ENCODE measurements at places on chromosomes 5 and 9. TPM values are rescaled to one million over a fixed set of nuclear protein-coding genes. Genes with fewer than 3 reads are reported as not detected.

- no peaks in the 10 kb centered on the region for H3K27me3 ChIP-seq
- peaks cover 46% of the 10 kb centered on the region for H3K4me1 ChIP-seq
- peak overlapping the region; percentile 78 for H3K4me3 ChIP-seq
- H3K27ac ChIP-seq: peak overlapping the region; percentile 86
- H3K36me3 ChIP-seq: peaks cover 62% of the 10 kb centered on the region
Observed at GRCh38 chr9:93452710-93453046, 703 bp downstream of the FAM120AOS start.

DNA sequence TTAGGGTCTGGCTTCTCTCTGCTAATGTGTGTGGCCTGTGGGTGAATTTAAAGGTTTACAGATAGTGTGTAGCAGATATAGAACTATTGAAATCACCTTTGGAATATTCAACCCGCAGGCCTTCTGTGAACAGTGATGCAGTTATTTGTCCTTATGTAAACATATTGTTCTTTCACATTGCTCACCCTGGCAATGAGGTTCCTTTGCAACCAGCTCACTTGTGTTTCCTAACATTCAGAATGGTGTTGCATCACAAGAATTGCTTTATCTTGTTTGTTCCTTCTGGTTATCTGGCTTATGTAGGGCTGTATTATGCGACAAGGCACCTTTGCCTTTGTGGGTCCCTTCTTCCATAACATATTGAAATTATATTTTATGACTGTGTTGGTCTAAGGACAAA, 370.3 kb downstream of the NNT start:
- H3K4me3 ChIP-seq: no peak overlapping the region
- DNase-seq: no peak
- H3K27ac ChIP-seq: no peak overlapping the region
- H3K36me3 ChIP-seq: no peaks in the 10 kb centered on the region
- no peaks in the 10 kb centered on the region for H3K27me3 ChIP-seq

- peaks cover 61% of the 10 kb centered on the region for H3K4me1 ChIP-seq
- peak overlapping the region; percentile 96 for H3K4me3 ChIP-seq
- no peaks in the 10 kb centered on the region for H3K27me3 ChIP-seq
- H3K27ac ChIP-seq: peak overlapping the region; percentile 99
- peak; percentile 60 for DNase-seq
- H3K36me3 ChIP-seq: peaks cover 3% of the 10 kb centered on the region
Observed at GRCh38 chr9:36488389-36488756, 84.3 kb upstream of the MELK start.

DNA sequence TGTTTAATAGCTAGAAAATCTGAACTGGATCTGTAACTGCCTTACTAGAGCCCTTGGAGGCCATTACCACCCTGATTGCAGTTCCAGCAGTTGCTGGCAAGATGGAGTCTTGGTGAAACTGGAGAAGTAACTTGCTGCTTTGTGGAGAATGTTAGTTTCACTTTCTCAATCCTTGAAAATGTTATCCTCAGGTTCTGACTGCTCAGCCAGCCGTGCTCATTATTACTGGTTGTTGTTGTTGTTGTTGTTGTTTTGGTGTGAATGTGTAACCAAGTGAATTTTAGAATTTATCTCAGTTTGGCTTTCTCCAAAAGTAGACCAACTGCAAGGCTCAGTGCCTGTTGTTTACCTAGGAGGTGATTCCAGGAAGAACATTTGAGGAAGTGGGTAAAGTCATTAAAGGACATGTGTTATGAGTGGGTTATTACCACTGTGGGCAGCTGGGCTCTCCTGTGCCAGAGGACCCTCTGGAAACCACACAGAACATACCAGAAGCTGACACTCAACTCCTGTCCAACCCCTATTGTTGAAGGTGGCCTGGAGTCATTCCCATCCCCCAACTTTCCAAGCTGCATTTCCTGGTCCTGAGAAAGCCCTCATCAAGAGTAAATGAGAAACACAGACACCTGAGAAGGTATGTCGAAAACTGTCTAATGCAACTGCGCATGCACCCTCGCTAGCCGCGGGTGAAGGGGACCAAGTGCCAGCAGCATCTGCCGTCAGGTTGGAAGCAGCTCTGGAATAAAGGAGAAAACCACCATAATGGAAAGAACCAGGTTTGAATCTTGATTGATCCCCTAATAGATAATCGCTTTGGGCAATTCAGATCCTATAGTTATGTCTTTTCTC, 111.6 kb downstream of the CMYA5 start:
- H3K27me3 ChIP-seq: no peaks in the 10 kb centered on the region
- H3K4me1 ChIP-seq: peaks cover 16% of the 10 kb centered on the region
- no peaks in the 10 kb centered on the region for H3K36me3 ChIP-seq
- H3K4me3 ChIP-seq: no peak overlapping the region
- no peak for DNase-seq

The MSANTD3 gene
- total RNA-seq: 14.6 TPM

The TLX3 gene
- not detected for total RNA-seq

GRCh38 chr5:147956064-147956841, 49.9 kb upstream of the C5orf46 start:
- H3K36me3 ChIP-seq: no peaks in the 10 kb centered on the region
- H3K4me3 ChIP-seq: no peak overlapping the region
- H3K4me1 ChIP-seq: no peaks in the 10 kb centered on the region
- no peaks in the 10 kb centered on the region for H3K27me3 ChIP-seq
- no peak for DNase-seq
- no peak overlapping the region for H3K27ac ChIP-seq

- no peak for DNase-seq
- no peak overlapping the region for H3K27ac ChIP-seq
- peaks cover 15% of the 10 kb centered on the region for H3K27me3 ChIP-seq
- no peaks in the 10 kb centered on the region for H3K36me3 ChIP-seq
- H3K4me3 ChIP-seq: no peak overlapping the region
Observed at GRCh38 chr9:124724415-124725067, 46.6 kb downstream of the NR6A1 start.

The CDH6 gene
- total RNA-seq: not detected

- H3K4me3 ChIP-seq: no peak overlapping the region
- H3K27ac ChIP-seq: no peak overlapping the region
- no peaks in the 10 kb centered on the region for H3K4me1 ChIP-seq
- H3K36me3 ChIP-seq: no peaks in the 10 kb centered on the region
- no peak for DNase-seq
- peaks cover 7% of the 10 kb centered on the region for H3K27me3 ChIP-seq
Observed at GRCh38 chr9:88198341-88198807, 60.1 kb upstream of the SPATA31C2 start.

DNA sequence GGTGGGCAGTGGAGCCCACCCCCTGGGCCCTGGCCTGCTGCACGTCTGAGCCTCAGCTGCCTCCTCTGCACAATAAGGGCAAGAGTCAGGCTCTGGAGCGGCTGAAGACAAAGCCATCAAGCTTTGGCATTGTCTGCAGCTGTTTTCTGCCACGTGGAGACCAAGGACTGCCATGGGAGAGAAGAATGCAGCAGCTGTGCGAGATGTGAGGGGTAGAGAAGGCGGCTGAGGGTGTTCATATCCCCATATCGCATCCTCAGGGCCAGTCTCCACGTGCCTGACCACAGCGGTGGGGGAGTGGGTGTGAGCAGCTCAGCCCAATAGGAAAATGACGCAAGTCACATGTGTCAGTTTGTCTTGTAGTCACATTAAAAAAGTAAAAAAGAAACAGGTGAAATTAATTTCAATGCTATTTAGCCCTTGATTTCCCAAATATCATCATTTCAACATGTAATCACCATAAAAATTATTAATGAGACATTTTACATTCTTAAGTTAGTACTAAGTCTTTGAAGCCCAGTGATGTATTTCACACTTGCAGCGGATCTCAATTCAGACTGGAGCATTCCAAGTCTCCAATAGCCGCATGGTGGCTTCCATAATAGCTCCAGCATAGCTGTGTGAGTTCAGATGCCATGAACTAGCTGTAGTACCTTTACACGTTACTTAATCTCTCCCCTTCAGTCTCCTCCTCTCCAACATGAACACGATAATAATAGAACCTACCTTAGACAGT, 6.6 kb downstream of the C1QTNF2 start:
- no peaks in the 10 kb centered on the region for H3K36me3 ChIP-seq
- H3K27ac ChIP-seq: no peak overlapping the region
- DNase-seq: no peak
- no peak overlapping the region for H3K4me3 ChIP-seq
- peaks cover 22% of the 10 kb centered on the region for H3K27me3 ChIP-seq

DNA sequence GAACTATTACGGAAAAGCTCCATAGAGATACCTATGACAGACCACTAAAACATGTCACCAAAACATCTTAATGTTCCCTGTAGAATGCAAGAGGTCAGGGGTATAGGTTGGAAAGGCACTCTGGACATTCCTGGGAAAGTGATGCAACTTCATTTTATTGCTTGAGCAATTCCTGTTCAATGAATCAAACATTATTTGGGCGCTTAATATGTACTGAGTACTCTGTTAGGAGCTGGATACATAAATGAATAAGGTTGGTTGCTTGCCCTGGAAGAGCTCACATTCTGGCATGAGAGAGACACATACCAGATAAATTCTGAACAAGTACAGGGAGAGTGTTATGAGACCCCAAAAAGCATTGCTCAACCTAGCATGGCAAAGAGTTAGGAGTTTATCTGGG, 408.9 kb upstream of the DMAC1 start:
- DNase-seq: no peak
- peaks cover 1% of the 10 kb centered on the region for H3K27me3 ChIP-seq
- H3K4me1 ChIP-seq: peaks cover 2% of the 10 kb centered on the region
- H3K36me3 ChIP-seq: no peaks in the 10 kb centered on the region
- no peak overlapping the region for H3K4me3 ChIP-seq

GRCh38 chr5:96881511-96882115, 5.3 kb downstream of the ERAP2 start:
- H3K27me3 ChIP-seq: no peaks in the 10 kb centered on the region
- no peak for DNase-seq
- peak overlapping the region; percentile 71 for H3K27ac ChIP-seq
- peaks cover 72% of the 10 kb centered on the region for H3K4me1 ChIP-seq
- H3K4me3 ChIP-seq: peak overlapping the region; percentile 10

- H3K36me3 ChIP-seq: no peaks in the 10 kb centered on the region
- DNase-seq: no peak
Observed at GRCh38 chr9:8494571-8494970, 695.0 kb upstream of the DMAC1 start.

DNA sequence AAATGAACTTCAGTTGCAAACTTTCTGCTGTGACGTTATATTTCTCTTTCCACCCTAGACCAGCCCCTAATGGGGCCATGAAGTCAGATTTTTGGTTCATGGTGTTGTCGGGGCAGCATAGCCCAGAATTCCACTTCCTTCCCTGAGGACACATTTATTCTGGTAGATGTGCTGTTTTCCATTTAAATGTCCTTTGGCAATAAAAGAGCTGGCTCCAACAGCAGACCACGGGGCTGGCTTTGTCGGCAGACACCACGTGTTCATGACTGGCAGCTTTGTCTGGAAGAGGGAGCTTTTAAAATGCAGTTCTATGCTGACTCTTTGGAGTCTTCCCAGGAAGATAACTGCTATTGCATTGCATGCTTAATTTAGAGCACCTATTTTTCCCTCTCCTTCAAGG, 17.6 kb upstream of the LCP2 start:
- H3K36me3 ChIP-seq: no peaks in the 10 kb centered on the region
- H3K4me3 ChIP-seq: no peak overlapping the region
- no peak overlapping the region for H3K27ac ChIP-seq
- DNase-seq: no peak

The HMCN2 gene
- not detected for total RNA-seq

- H3K4me1 ChIP-seq: peaks cover 16% of the 10 kb centered on the region
- H3K36me3 ChIP-seq: peaks cover 8% of the 10 kb centered on the region
- peaks cover 70% of the 10 kb centered on the region for H3K27me3 ChIP-seq
- no peak overlapping the region for H3K27ac ChIP-seq
Observed at GRCh38 chr5:88677376-88677895, 205.5 kb downstream of the MEF2C start.

The MCC gene
- total RNA-seq: 5.4 TPM

GRCh38 chr9:89243296-89244061, 64.9 kb upstream of the SHC3 start:
- H3K4me3 ChIP-seq: no peak overlapping the region
- H3K36me3 ChIP-seq: no peaks in the 10 kb centered on the region
- H3K4me1 ChIP-seq: no peaks in the 10 kb centered on the region
- DNase-seq: no peak
- H3K27me3 ChIP-seq: peaks cover 17% of the 10 kb centered on the region
- no peak overlapping the region for H3K27ac ChIP-seq

The CRHBP gene
- not detected for total RNA-seq

The PPIP5K2 gene
- 59.5 TPM for total RNA-seq

The ANXA6 gene
- total RNA-seq: 336 TPM

The EPB41L4A gene
- 0.25 TPM for total RNA-seq

The NME5 gene
- not detected for total RNA-seq

DNA sequence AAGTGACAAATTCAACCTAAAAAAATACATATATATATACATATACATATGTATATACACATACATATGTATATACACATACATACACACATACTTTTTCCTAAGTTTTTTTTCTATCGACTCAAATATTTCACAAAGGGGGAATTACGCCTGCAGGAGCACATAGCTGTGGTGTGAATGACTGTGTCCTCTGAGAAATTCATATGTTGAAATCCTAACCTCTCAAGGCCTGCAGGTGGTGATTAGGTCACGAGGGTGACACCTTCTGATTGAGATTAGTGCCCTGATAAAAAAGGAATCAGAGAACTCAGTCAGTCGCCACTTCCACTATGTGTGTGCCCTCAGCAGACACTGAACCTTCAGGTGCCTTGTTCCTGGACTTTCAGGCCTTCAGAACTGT, 248.7 kb downstream of the SEMA5A start:
- H3K27ac ChIP-seq: no peak overlapping the region
- no peak for DNase-seq
- H3K4me3 ChIP-seq: no peak overlapping the region
- H3K36me3 ChIP-seq: no peaks in the 10 kb centered on the region

- no peaks in the 10 kb centered on the region for H3K4me1 ChIP-seq
- DNase-seq: no peak
- H3K27ac ChIP-seq: no peak overlapping the region
- H3K36me3 ChIP-seq: no peaks in the 10 kb centered on the region
- H3K4me3 ChIP-seq: no peak overlapping the region
Observed at GRCh38 chr9:86624630-86625029, 270.4 kb upstream of the TUT7 start.

The LCN1 gene
- total RNA-seq: not detected

DNA sequence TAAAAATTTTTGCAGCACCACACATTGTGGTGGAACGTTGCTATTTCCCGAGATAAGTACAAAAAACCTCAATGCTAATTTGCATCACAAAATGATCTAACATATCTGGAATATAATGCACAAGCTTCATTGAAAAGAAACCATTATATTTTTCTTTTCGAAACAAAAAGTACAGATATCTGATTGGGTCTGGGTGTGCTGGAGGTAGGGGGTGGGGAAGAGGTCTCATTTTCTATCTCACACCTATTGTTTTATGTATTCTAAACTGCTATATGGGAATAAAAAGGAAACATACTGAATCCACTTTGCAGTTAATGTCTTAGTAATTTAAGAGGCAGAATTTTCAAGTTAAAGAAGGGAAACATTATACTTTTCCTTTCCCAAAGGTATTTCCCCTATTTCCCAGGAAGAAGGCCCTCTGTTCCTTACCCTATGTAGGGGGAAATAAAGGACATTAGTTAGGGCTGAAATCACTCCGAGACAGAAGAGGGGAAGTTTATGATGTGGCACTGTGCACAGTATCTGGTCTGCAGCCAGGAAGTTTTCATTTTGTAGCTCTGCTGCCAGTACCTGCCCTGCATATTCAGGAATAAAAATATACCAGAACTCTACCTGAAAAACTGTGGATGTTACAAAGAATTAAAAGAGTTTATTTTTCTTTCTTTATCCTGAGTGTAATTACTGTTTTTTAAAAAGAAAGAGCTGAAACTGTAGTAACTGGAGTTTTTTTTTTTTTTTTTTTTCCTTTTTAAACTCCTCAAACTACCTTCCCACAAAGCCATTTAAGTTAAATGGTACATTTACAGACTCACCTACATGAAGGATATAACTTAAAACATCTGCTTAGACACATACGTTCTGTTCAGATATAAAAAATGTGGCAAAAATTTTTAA, 7.4 kb downstream of the MEF2C start:
- H3K36me3 ChIP-seq: no peaks in the 10 kb centered on the region
- no peak for DNase-seq
- H3K4me3 ChIP-seq: no peak overlapping the region
- no peaks in the 10 kb centered on the region for H3K4me1 ChIP-seq
